ENCODE measurements at places on chromosomes 6 and 20. TPM values are rescaled to one million over a fixed set of nuclear protein-coding genes. Genes with fewer than 3 reads are reported as not detected.
A peak's percentile ranks its signal among the peaks of the same experiment; 100 is the strongest.

GRCh38 chr20:46505506-46505905 lies 7.9 kb downstream of the ZNF334 start:
- H3K36me3 ChIP-seq, result peaks cover 5% of the 10 kb centered on the region
- DNase-seq, result peak; percentile 57
- no peaks in the 10 kb centered on the region for H3K4me1 ChIP-seq
- H3K27ac ChIP-seq, result no peak overlapping the region

DNA sequence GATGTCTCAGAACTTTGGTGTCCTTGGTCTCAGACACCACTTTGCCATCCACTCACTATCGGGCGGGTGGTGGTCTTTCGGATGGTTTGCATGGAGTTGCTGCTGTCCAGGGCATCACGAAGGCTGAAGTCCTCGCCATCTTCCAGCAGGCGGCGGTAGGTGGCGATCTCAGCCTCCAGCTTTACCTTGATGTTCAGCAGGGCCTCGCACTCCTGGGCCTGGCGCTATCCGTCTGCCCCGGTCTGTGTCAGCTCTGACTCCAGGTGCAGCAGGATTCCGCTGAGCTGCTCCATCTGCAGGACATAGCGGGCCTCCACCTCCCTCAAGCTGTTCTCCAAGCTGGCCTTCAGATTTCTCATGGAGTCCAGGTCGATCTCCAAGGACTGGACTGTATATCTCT lies 36.0 kb downstream of the ZNF311 start:
- no peaks in the 10 kb centered on the region for H3K27me3 ChIP-seq
- no peak overlapping the region for H3K4me3 ChIP-seq
- no peak overlapping the region for H3K27ac ChIP-seq
- no peaks in the 10 kb centered on the region for H3K36me3 ChIP-seq
- H3K4me1 ChIP-seq, result no peaks in the 10 kb centered on the region
- DNase-seq, result no peak

Gene PTCRA
- not detected for total RNA-seq

DNA sequence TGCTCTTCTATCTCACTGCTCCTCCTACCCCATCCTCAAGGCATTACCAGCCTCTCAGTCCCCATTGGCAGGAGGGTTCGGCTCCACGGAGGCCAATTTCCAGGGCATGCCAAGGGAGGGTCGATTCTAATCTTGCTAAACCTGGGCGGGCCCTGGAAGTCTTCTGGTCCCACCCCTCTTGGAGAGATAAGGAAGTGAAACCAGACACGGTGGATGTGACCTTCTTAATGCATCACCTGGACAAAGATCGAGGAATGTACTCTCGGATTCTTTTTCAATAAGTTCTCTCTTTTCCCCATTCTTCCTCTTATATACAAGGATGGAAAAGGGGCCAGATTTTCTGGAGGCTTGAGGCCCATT lies 112.2 kb upstream of the ARMC2 start:
- H3K27me3 ChIP-seq, result no peaks in the 10 kb centered on the region
- H3K36me3 ChIP-seq, result no peaks in the 10 kb centered on the region
- H3K4me1 ChIP-seq, result no peaks in the 10 kb centered on the region
- no peak for DNase-seq
- no peak overlapping the region for H3K27ac ChIP-seq

DNA sequence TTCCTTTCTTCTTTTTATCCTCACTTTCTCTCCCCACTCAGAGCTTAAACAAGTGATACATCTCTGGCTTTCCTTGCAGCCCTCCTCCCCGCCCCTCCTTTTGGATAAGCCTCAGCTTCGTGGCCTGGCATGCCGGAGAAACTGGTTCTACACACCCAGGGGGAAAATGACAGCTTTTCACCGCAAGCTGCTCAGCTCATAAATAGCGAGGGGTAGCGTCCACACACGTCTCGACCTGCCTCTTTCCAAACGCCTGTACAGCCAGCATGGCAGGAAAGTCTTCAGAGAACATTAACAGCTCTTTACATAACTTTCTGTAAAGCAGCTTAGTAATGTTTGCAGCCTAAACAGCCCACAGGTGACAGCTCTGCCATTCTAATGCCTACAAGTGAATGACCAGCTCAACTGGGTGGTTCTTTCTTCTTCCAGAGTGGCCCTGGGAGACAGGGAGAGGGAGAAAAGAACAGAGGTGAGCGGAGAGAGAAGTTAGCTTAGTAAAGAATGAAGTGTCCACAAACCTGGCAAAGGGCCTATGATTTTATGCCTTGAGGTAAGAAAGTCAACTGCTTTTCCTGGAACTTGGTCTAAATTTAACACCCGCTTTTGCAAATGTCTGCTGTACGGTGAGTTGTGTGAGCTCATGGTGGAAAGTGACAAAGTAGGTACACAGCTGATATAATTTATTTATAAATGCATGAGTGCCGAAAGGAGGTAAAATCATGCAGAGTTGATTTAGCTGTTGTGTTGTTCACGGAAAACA lies 251.5 kb downstream of the TFAP2A start:
- DNase-seq, result no peak
- no peaks in the 10 kb centered on the region for H3K36me3 ChIP-seq
- no peaks in the 10 kb centered on the region for H3K27me3 ChIP-seq
- no peak overlapping the region for H3K27ac ChIP-seq
- no peak overlapping the region for H3K4me3 ChIP-seq

Gene ROS1
- total RNA-seq, result 0.04 TPM

DNA sequence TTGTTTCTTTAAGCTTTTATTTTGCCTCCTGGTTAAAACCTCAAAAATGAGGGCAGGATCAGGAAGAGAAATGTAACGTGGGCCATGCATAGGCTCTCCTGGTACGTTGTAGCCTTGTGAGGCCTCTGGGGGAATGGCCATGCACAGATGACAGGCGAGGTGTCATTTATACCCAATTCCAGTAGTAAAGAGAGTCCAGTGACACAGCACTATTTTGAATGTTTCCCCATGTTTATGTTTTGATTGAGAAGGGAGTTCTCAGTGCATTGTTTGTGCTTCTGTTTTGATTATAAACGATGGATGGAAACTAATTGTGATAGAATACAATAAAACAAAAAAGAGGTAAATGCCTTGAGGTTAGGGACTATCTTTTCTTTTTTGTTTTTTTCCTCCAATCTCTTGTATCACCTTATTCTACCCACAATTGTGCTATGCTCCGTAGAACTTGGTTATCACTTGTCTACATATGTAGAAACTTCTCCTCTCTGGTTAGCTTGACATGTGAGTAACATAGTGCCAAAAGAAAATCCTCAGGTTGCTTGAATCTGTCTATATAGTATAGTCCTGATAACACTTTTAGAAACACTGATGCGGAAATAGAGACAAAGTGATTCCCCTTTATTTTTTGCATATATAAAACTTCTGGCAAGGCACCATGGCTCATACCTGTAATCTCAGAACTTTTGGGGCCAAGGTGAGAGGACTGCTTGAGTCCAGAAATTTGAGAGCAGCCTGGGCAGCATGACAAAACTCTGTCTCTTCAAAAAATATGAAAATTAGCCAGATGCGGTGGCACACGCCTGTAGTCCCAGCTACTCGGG lies 6.9 kb upstream of the SMIM28 start:
- H3K4me1 ChIP-seq, result no peaks in the 10 kb centered on the region
- DNase-seq, result no peak
- no peak overlapping the region for H3K27ac ChIP-seq
- no peaks in the 10 kb centered on the region for H3K36me3 ChIP-seq
- H3K27me3 ChIP-seq, result no peaks in the 10 kb centered on the region
- H3K4me3 ChIP-seq, result no peak overlapping the region

DNA sequence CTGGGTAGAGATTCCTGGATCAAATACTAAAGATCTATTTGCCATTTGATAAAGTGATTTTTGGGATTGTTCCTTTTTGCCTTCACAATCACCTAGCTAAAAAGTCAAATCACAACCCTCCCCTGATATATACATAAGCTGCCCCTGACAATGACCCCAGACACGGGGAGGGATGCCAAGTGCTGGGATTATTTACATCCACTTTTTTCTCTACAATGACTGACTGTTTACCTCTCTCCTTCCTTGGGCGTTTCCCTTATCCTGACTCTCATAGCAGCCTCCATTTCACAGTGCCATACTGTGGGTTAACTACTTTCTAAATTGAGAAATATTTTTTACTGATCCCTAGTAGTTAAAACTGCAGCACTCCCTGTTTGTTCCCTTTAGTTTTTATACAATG lies 150.8 kb upstream of the TMEM170B start:
- H3K27me3 ChIP-seq, result no peaks in the 10 kb centered on the region

DNA sequence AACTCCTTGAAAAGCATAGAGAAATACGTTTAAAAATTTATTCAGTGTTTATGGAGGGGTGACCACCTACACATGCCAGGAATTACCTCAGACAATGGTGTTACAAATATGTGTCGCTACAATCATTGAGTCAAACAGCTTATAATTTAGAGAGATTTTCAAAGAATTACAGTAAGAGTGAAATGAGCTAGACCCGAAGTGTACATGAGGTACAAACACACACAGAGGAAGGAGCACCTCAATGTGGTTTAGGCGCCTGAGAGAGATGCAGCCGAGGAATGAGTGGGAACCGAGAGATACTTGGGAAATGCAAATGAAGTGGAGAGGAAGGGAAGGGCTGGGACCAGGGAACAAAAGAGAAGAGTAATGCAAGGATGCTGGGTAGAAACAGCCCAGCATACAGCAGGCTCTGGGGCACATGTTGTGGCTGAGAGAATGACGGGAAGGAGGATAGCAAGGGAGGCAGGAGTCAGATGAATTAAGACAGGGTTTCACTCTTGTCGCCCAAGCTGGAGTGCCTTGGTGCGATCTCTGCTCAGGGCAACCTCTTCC lies 15.5 kb downstream of the EEF1E1 start:
- H3K36me3 ChIP-seq, result peaks cover 25% of the 10 kb centered on the region
- no peak for DNase-seq
- no peak overlapping the region for H3K27ac ChIP-seq
- no peaks in the 10 kb centered on the region for H3K4me1 ChIP-seq
- no peak overlapping the region for H3K4me3 ChIP-seq

DNA sequence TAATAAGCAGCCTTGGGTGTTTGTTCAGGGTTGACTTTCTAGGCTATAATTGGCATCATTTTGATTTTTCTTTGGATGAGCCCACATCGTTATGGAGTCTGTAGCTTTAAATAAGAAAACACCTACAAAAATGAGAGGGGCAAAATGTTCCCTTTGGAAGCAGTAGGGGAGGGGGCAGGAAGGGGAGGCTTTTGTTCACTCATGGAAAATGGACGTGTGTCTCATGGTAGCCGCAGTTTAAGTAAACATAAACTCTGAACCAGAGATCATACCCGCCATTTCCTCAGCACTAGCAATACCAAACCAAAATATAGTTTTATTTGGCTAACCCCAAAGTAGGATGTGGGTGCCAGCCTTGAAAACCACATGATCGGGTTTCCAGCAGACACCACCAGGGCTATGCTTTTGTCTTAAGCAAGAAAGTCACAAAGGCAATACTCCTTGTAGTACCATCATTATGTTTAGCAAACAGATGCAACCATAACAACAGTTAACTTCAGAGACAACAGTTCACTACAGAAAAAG lies 572.5 kb upstream of the JAG1 start:
- DNase-seq, result no peak
- H3K4me3 ChIP-seq, result no peak overlapping the region
- H3K36me3 ChIP-seq, result no peaks in the 10 kb centered on the region

DNA sequence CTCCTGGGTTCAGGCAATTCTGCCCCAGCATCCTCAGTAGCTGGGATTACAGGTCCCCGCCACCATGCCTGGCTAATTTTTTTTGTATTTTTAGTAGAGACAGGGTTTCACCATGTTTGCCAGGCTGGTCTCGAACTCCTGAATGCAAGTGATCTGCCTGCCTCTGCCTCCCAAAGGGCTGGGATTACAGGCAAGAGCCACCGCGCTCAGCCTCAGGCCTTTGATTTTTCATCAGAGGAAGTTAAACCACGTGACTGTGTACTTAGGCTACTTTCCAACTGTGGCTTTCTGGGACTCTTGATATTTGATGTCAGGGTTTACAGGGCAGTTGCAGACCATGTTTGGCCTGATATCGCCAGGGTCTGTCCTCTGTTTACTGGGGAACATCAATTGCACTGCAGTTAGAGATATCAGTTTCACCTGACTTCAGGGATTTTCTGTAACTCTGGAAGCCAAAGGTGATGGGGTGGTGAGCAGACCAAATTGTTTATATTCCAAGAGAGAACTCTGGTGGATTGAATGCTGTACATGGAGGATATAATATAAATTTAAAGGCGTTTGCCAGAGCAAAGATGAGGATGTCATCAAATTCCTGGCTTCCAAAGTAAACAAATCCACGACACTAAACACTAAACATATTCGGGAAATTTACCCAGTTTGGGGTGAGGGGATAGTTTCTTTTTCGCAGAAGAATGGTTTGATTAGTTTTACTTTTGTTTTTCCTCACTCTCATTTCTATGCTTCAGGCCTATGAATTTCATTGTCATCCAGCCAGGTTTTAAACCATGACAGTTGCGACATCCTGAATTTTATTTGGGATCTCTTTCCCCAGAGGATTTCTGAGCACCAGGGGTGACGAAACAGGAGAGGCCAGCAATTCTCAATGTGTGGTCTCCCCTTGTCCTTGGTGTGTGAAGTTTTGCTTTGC lies 4.2 kb downstream of the PSMF1 start:
- H3K36me3 ChIP-seq, result peaks cover 28% of the 10 kb centered on the region
- H3K4me3 ChIP-seq, result no peak overlapping the region
- peak; percentile 23 for DNase-seq
- H3K27me3 ChIP-seq, result no peaks in the 10 kb centered on the region
- peaks cover 31% of the 10 kb centered on the region for H3K4me1 ChIP-seq

Gene OR12D1
- total RNA-seq, result not detected

Gene CLVS2
- total RNA-seq, result 0.53 TPM

DNA sequence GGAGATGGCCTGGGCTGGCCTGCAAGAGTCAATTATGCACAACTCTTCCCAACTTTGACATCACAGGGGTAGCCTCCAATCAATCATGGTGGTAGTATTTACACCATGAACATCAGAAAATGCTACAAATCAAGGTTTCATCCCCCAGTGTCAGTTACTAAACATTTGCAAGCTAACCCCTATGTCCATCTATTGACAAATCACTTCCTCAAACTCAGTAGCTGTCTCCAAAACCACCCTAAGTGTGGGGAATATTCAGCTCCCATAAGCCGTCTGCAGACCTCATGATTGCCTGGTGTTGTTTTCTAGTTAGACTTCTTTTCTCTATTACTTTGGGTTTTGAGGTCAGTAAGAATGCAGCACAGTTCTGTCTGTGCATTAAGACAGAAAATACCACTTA lies 200.8 kb upstream of the RIN2 start:
- no peak for DNase-seq
- H3K4me3 ChIP-seq, result no peak overlapping the region
- no peaks in the 10 kb centered on the region for H3K36me3 ChIP-seq
- H3K27ac ChIP-seq, result no peak overlapping the region

GRCh38 chr6:53360093-53360912 lies 11.6 kb upstream of the ELOVL5 start:
- peak; percentile 38 for DNase-seq
- H3K4me1 ChIP-seq, result peaks cover 11% of the 10 kb centered on the region
- H3K27ac ChIP-seq, result peak overlapping the region; percentile 91
- peak overlapping the region; percentile 74 for H3K4me3 ChIP-seq

DNA sequence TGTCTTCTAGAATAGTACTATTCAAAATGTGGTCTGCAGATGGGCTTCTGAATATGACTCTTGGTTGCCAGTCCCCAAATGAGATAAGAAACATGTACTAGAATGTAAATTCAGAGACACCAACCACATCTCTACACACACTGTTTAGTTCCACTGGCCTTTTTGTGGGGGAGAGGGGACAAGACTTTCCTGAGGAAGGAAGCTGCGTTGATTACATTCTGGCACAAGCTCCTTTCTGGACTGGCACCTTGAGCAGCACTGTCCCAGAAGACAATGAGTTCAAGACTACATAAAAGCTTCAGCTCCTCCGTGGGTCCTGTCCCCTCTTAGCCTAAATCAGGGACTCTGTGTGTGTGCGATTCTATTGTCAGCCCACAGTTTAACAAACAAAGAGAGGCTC lies 6.9 kb upstream of the IYD start:
- H3K4me3 ChIP-seq, result no peak overlapping the region
- H3K27ac ChIP-seq, result no peak overlapping the region
- H3K36me3 ChIP-seq, result no peaks in the 10 kb centered on the region
- H3K4me1 ChIP-seq, result peaks cover 2% of the 10 kb centered on the region
- DNase-seq, result peak; percentile 4

All from muscle of leg (tissue), 16 donors.